ENCODE measurements at places on chromosomes 4 and X.
A peak's percentile ranks its signal among the peaks of the same experiment; 100 is the strongest.

DNA sequence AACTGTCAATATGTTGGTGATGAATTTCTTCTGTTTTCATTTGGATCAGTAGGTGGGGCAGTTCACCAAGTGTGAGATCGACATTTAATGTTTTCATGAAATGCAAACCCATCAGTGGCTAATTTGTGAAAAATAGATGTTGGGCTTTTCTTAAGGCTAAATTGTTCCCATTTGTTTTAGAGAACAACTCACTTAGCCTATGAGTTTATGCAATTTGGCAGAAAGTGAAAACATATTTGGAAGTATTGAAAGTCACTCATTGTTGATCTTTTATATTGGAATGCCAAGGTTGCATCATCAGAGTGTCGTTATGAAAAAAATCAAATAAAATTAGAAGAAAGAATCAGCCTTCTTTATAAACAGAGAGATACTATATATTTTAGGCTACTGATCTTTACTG is 132.4 kb downstream of the RPA4 start:
- no peak for DNase-seq

DNA sequence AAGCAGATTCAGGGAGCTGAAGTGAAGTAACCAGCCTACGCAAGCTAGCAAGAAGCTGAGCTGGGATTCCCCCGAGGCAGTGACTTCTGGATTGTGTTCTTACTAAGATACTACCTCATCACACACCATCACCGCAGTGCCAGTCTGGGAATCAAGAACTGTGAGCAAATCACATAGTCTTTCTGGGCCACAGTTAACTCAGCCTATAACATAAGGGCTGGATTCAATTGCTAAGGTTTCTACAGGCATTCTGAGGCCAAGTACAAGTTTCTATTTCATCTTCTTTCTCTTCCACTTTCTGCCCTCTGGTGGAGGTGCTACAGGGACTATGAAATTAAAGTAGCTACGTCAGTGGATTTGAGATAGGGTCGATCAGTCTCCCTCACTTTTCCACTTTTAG is 1.4 kb upstream of the CORIN start:
- peak; percentile 13 for DNase-seq

- no peak for DNase-seq
These were observed 112.5 kb downstream of the RASGEF1B start for GRCh38 chr4:81359207-81359606.

DNA sequence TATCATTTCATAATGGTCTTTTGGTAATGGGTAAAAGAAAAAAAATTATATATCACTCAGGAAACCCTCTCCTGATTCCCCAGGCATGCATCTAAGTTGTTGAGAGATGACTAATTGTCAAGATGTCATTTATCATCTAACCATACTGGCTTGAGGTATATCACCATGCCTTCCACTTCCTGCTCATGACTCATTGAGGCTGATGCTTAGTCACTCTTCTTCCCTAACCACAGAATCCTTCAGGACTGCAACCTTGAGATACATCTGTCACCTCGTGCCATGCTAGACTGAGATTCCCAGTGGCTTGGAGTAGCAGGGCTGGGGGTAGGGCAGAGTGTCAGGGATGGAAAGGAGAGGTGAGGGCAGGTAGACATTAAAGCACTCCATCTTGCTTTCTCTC is 782.5 kb upstream of the INTU start:
- no peak for DNase-seq

DNA sequence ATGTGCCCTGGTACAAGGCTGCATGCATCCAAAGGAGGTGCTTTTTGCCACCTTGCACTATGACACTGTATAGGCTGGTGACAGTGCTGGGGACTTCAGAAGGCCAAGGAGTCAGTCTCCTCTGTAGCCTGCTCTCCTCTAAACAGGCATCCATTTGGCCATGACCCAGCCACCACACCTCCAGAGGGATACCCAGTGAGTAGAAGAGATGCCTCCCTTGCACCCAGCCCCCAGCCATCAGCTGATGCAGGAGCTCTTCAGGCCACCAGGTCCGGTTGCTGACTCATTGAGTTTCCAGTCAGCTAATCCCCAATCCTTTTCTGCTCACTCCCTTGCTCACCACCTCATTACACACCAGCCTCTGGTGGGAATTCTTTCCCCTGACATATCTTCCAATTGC is 99.8 kb downstream of the PJA1 start:
- DNase-seq: no peak

DNA sequence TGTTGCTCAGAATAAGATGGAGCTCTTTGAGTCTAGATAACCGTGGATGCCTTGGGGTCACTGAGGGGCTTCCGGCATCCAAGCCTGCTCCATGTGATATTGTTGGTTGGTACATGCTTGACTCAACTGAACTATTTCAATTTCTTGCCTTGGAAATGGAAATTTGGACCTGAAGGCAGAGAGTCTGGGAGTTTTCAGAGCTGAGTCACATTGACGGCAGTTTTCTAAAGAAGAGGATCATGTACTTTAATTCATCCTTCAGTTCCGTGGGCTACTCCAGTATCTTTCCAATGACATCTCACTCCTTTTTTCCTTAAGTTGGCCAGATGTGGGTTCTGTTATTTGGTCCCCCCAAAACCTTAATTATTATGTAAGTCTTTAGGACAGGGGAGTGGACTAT is 100.5 kb downstream of the MFAP3L start:
- no peak for DNase-seq

- DNase-seq: no peak
These were observed 721.8 kb downstream of the ADGRL3 start for GRCh38 chr4:61921920-61922319.

GRCh38 chr4:155072417-155072816 is 136.0 kb upstream of the NPY2R start:
- no peak for DNase-seq

DNA sequence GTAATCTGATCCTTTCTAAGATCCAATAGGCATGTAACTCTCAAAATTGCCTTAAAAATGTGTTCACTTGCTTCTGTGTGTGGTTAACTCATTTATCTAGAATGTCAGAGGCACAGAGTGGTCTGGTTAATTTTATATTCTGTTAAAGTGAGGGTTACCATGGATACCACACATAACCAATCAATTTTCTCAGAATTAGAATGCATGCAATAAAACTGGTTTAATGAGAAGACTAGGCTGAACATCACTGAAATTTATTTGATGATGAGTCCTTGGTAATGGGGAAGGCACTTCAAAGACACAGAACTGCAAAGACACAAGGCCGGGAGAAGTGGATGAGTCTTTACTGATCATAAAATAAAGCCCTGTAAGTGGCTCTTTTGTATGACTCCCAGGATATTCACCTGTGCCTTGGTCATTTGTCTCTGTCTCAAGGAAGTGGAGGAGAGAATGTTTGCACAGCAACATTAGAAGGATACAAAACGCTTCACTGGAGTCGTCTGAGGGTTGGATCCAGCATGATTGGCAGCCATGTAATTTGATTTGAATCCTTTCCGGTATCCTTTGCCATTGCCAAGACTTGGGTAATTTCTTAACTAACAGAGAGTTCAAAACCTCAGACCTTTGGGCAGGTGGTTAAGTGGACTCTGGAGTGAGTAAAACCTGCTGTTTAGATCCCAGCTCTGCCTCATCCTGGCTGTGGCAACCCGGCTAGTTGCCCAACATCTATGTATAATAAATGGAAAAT is 94.0 kb upstream of the RBPJ start:
- DNase-seq: no peak

Data from tibial nerve (tissue), 4 donors.